ENCODE measurements at places on chromosomes 5 and 9.

DNA sequence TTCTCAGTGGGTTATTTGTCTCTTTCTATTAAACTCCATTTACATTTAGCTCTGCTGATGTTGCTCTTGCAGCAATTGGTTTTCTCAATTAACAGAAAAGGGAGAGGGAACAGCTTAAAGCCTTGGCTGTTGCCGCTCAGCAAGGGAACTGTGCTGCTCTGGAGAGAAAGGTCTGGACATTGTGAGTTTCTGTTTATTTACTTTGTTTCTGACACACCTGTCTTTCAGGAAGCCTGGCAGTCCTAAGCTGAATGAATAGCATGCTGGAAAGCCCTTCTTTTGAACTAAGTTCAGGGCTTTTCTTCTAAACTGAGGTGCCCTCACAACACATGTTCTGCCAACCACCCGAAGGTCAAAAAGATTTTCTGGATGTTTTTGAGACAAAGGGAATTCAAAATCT lies 491.9 kb downstream of the PDE4D start:
- DNase-seq, result no peak

- no peak for DNase-seq
These were observed 55.1 kb downstream of the CDK5RAP2 start for GRCh38 chr9:120524863-120525262.

- no peak for DNase-seq
These were observed 236.1 kb downstream of the ARRDC3 start for GRCh38 chr5:91146905-91147600.

DNA sequence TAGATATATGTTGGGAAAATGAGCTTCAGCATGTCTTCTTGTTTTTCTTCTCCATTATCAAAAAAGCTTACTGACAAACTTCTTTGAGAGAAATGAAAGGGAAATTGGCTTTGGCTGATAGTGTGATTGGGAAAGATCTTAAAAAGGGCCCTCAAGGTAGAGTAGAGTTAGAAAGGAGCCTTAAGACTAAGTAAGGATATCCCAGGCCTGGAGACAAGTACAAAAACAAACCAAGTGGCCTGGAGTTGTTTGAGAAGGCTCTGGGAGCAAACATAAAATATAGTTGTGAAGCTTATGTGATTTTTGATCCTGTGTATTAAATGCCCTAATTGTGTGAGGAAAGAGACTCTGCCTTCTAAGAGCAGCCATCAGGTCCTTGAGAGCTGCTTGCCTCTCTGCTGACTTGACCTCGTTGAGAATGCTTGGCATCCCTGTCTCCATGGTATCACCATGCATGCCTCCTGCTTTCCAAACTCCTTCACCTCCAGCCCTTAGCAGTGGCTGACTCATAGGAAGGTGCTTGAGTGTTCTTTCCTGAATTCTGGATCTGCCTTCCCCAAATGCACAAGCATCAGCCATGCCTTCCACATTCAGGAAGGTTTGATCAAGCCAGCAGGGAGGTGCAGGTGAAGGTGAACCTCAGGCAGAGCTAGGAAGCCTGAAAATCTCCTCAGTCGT lies 78.9 kb downstream of the SMARCA2 start:
- peak; percentile 11 for DNase-seq

DNA sequence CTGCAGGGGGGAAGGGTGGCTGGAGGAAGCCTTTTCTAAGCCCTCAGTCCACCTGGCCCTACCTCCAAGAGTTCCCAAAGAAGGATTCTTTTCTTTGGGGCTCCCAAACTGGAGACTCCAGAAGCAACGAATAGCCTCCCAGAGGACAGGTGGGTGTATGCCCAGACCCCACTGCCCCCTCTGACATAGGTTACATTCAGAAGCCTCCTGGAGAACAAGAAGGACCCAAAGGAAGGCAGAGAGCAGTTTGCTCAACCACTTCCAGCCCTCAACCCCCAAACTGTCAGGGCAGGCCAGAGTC lies 10.3 kb downstream of the HK3 start:
- DNase-seq, result no peak

- no peak for DNase-seq
These were observed 346.9 kb downstream of the NFIB start for GRCh38 chr9:13967011-13967410.

DNA sequence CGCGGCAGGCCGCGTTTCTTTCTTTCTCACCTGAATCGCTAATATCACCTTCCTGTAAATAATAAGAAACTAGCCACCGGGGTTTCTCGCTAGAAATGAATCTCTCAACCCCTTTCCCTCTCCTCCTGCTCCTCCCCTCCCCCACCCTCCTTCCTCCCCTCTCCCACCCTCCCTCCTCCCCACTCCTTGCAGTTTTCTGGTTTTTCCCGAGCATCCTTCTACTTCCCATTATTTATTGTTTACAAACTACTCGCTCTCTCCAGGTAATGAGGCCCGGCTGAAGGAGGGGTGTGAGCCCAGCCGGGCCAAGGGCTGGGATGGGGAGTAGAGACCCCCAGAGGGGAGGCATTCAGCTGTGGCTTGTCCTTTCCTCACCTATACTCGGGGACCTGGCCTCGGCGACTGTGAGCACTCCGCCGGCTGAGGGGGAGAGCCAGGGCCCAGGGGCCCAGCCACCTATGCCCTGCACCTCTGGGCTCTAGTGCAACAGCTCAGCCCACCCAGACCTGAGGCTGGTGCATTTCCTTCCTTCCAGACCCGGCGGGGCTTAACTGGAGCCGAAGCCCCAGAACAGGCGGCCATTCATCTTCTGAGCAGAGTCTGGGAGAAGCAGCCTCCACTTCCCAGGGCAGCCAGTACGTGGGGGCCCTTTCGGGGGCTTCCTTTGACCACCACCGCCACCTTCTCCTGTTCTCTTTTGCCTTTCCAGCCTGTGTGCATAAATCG lies 2.1 kb upstream of the IRX4 start:
- no peak for DNase-seq

GRCh38 chr9:81915801-81916505 lies 12.3 kb upstream of the SPATA31D4 start:
- DNase-seq, result no peak

GRCh38 chr5:154058055-154059038 lies 19.6 kb downstream of the MFAP3 start:
- DNase-seq, result no peak

- no peak for DNase-seq
These were observed 13.5 kb upstream of the NDFIP1 start for GRCh38 chr5:142095035-142095434.

DNA sequence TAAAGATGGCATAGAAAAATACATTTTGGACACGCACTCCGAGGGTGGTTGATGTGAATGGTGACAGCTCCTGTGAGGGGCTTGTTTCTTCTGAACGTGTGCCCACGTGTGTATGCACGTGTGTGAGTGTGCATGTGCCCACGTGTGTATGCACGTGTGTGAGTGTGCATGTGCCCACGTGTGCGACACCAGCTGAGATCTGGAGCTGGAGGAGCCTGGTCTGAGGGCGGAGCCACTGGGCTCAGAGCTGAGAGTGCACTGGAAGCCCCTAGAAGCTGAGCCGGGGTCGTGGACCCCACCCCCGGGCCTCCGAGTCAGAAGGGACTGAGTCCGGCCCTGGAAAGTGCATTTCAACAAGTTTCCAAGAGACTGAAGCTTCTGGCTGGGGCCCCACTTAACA lies 282.5 kb upstream of the IRX4 start:
- no peak for DNase-seq

- no peak for DNase-seq
These were observed 5.4 kb upstream of the MAP1B start for GRCh38 chr5:72101828-72102227.

DNA sequence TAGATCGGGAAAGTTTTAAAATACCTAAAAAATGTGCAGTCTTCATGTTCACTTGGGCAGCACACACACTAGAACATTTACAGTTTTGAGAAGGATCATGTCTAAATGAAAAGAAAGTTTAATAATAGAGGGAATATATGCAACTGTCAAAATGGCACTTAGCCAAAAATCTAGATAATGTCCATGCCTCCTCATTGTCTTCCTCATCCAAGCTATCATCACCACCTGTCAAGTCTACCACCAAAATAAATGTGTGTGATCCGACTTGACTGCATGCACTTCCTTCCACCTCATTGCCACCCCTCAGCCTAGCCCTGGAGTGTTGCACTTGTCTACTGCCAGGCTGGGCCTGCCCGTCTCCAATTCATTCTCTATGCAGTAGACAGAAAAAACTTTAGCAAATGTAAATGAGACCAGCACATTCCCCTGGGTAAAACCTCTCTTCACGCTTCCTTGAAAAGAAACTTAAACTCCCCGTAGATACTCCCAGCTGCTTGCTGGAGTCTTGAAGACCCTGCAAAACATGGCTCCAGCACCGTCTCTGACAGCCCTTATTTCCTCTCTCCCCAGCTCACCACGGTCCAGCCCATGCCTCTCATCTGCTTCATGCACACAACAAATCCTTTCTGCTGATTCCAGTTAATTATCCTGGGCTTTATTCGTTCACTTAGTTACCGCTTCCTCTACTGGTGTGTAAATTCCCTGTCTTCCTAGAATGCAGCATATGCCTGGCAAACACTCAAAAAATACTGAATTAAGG lies 66.9 kb downstream of the FANCC start:
- no peak for DNase-seq

- peak; percentile 29 for DNase-seq
These were observed 143.9 kb upstream of the DAP start for GRCh38 chr5:10904862-10905432.

GRCh38 chr9:110541950-110542349 lies 37.6 kb downstream of the SVEP1 start:
- DNase-seq, result no peak

DNA sequence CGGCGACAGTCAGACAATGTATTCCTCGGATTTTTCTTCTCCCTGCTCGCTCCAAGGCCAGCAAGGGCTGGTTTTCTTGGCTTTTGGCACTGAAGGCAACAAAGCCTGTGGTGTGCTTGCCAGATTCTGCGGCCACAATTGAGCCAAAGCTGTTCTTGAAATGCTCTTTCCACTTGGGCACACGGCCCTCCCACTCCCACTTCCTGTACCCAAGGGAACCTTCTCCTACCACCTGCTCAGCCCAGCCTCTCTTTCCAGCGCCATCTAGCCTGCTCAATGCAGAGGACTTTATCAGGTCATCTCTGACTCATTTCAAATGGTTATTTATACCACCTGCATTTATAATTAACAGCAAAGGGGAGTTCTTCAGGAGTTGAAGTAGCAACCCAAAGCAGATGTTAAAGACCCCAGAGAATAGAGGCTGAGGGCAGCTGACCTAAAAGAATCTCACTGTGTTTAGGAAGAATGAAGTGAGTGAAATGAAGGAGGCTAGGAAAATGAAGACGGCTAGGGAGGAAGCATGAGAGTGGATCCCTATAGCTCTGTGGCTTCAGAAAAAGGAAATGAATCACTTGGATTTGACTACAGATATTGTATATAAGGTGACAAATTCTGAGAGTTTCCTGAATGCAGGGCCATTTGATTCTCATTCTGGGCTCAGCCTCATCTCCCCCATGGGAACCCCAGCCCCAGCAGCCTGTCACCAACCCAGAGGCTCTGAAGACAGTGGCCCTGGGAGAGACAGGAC lies 439.0 kb downstream of the ENC1 start:
- no peak for DNase-seq

DNA sequence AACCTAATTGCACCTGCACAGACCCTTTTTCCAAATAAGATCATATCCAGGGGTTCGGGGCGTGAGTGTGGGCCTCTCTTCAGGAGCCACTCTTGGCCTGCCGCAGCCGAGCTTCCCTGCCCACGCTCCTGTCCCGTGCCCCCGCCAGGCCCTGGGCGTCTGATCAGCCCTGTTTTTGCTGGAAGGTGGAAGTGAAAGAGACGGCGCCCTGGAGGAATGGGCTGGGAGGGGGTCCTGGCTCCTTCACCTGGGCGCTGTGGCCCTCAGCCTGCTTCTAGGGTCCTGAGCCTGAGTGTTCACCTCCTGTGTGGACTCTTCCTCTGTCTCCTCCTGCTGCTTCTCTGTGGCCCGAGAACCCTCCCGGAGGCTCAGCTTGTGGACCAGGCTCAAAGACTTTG lies 11.2 kb upstream of the COL5A1 start:
- DNase-seq, result no peak

- no peak for DNase-seq
These were observed 613.0 kb upstream of the WWC1 start for GRCh38 chr5:167678481-167678880.

DNA sequence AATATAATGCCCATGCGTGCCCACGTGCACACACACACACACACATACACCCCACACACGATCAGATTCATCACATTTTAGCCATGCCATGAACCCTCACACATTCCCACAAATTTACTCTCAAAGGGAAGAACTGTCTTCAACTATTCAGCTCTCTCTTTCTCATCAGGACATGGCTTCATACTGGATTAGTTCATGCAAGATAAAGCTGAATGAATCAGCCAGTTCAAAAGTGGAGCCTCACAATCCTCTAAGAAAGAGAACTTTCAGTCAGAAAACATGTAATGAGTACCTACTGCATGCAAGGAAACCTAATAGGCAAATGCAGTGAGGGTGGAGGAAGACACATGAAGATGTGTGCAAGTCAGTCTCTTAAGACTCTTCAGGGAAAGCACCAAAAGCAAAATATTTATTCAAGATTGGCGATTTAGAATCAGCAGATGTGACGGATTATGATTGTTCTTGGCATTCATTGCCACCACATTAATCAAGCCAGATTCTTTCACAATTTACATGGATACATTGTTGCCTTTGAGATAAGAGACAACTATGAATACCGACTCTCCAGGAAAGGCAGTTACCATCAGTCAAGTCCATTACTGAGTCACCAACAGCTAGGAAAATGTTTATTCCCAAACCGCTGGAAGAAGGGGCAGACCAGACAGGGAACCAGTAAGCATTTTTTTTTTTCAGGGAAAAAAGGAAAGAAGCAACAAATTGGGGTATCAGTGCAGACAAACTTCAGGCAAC lies 30.3 kb upstream of the PUM3 start:
- DNase-seq, result no peak

GRCh38 chr5:38420246-38420645 lies 136.2 kb downstream of the LIFR start:
- DNase-seq, result no peak

DNA sequence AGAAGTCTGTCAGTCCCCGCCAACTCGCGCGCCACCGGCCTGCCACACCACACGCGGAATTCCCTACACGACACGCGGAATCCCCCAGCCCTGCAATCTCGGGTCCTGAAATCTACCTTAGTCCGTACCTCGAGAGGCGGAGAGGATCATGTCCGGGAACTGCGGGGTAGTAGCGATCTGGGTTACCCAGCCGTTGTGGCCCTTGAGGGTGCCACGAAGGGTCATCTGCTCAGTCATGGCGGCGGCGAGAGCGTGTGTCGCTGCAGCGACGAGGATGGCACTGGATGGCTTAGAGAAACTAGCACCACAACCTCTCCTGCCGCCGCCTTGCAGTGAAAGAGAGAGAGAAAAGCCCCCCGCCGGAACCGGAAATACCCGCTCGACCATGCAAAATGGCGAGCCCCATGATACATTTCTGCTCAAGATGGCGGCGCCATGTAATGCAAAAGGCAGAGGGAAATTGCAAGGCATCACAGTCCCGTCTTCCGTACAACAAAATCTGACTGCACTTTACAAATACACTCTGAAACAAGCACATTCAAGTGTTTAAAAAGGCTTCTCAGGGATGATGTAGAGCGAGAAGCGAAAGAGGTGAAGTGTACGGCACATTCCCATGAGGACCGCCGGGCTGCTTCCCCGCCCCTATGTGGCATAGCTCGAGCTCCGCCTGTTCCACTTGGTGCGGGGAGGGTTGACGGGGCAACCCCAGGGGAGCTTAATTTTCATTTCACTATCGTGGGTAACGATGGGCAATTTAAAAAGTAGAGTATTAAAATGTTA lies at the start of gene RACK1:
Gene RACK1, minus strand, starts transcription at position 343 of the 780 bp plus-strand sequence. Its CDS starts 106 bp downstream, at position 237.
- peak; percentile 80 for DNase-seq
